ENCODE measurements at places on chromosomes 7 and 10.

DNA sequence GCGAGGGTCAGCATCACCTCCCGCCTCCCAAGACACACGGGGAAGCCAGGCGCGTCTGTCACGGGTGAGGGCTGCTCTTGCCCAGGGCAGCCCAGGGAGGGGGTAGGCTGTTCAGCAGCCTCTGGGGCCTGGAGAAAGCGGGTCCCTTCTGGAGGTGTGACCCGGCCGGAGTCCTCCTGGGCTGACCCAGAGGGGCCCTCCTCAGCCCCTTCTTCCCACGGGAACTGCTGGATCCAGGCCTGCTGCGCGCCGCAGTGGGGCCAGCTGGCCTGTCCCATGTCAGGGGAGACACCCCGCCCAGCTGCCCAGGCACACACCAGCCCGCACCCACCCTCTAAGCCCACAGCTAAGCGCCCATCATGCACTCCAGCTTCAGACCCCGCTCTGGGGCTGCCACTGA is 41.8 kb downstream of the INSIG1 start:
- no peak for DNase-seq

DNA sequence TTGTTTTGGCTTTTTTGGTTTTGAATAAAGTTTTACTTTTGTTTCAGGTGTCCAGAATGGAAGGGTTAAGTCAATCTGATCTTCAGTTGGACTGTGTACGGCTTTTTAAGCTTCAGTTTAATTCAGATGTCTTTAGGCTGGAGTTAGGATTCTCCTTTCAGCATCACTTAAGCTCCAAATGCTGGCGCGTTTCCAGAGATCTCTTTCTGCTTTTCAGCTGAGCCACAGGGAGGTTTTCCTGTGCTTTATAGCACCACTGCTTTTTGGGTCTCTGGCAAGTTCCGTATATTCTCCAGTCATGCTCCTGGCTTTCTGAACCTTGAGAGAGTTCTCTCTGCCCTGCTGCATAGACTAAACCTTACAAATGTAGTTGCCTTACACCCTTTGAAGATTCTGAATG is 60.0 kb downstream of the VTI1A start:
- DNase-seq = no peak

- no peak for DNase-seq
Observed at GRCh38 chr10:113410618-113411017, 142.2 kb upstream of the HABP2 start.

DNA sequence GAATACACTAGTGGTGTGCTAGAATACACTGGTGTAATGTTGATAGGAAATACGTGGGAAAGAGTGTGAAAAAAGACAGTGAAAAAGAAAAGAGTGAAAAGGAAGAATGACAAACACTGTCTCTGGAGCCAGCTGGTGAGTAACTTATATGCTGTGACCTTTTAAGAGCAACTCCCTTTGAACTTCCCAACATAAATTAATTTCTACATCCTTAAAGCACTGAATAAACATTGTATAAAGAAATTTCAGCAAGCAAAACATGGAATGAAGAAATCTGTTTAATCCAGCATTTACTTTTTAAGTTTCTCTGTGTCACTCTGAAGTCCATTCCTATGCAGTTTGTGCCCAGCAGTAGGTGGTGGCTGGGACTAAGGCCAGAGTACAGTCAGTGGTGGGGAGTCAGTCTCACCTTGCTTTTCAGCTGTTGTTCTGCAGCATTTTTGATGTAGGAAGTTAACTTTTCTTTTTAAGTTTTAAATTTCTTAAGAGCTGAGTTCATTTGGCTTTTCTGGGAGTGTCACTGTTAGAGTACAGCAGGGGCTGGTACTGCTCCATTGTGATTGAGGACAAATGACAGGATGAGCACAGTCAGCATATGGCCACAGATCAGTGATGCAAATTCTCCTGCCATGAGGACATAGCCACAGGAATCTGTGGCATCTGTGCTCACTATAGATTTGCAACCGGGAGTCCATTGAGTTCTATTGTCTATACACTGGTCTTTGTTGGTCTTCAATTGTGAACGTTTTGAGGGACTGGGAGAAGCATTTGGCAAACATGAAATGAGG is 321.8 kb downstream of the ZNF248 start:
- peak; percentile 9 for DNase-seq

DNA sequence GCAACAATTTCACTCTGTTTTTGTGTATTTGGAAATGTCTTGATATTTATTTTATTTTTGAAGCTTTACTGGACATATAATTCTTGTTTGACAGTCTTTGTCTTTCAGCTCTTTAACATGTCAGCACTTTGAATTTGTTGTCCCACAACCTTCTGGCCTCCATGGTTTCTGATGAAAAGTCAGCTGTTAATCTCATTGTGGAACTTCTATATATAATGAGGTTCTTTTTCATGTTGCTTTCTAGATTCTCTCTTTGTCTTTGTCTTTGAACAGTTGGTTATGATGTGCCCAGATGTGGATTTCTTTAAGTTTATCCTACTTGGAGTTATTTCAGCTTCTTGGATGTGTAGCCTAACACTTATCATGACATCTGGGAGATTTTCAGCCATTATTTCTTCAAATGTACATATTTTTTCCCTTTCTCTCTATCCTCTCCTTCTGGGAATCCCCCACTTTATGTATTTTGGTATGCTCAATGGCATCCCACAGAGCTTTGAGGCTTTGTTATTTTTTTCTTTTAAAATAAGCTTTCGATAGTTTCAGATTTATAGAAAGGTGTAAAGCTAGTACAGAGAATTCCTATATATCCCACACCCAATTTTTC is 9.5 kb upstream of the LMTK2 start:
- no peak for DNase-seq

DNA sequence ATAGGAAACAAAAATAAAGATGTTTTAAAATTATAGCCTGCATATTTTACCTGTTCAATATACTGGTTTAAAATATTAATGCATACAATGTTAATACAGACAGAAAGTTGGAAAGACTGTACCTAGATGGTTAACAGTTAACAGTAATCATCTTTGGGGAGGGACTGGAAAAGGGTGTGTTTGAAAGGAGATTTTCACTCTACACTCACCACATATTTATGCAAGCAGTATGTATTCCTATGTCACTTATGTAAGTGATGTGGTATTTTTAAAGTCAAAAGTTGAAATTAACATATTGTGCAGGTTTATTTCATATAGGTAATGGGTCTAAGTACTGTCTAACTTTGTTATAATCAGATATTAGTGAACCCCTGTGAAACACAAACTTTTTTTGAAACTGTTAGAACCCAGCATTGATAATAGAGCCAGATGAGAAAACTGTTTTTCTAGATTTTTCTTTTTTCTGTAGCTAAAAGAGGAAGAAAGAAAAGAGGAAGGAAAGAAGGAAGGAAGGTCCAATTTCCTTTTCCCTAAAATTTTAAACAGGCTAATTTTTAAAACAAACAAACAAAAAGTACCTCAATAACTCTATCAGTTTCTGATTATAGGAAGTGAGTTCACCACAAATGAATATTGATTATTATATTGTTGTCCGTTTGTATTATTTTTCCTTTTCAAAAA is 9.0 kb upstream of the STARD3NL start:
- no peak for DNase-seq

DNA sequence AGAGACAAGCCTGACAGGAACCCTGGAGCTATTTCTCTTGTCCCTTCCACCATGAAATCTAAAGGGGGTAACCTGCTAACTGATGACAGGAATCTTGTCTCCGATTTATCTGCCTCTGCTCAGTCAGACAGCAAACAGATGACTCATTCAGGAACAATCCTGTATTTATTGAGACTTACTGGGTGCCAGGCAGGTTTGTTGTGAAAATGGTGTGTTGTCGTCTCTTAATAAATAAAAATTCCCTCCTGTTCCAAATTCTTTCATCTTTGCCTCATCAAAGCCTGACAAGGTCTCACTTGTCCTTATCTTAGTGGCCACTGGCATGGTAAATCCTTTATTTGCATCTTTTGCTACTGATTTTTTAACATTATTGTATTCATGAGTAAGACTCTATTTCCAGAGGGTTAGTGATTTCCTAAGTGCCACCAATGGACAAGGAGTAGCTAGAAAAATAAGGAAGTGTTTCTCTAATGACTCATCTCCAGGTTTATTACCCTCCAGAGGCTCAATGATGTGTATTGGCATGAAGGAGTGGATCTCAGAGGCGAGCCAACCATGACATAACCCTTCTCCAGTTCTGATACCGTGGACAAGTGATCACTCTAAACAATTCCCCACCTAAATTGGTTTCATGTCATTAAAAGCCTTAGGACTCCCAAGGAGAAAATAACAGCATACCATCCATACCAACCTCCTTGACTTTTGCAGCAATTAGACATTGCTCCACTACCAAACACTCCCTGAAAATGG is 724.0 kb downstream of the GRID1 start:
- peak; percentile 84 for DNase-seq

DNA sequence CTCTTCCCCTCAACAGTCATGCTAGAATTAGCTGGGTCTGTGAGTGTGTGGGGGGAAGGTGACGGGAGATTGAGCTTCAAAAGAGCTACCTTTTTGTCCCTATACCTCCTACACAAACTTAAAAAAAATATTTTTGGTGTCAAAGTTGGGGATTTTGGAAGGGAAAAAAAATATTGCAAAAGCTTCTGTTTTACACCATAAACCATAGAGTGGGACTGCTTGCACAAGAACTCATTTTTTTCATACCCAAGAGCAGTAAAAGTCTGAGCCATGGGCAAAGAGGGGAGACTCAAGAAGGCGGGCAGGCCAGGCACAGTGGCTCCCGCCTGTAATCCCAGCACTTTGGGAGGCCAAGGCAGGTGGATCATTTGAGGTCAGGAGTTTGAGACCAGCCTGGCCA is 9.4 kb upstream of the ZDHHC4 start:
- DNase-seq = no peak

DNA sequence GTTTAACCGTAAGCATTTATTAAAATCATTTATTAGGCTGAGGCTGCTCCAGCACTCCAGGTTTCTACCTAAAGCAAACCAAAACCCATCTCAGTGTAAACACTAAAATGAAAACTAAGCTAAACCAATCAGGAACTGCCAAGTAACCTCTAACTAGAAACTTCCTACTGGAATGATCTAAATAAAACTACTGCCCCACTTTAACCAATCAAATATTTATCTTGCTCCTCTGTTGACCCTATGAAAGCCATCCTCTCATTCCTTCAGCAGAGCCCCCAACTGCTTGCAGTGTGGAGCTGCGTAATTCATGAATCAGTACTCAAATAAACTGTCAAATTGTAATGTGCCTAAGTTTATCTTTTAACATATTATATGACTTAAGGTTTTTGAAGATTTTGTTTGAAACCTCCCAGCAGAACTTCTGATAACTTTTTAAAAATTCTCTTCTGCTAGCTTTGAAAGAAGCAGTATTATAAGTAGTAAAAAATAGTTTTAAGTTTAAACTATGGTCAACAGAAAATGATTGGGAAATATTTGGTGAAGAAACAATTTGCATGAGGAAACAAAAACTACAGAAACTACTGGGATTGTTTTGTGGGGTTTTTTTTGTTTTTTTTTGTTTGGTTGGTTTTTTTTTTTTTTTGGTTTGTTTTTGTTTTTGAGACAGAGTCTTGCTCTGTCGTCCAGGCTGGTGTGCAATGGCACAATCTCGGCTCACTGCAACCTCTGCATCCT is 47.4 kb downstream of the GPR37 start:
- no peak for DNase-seq

GRCh38 chr10:34377833-34378232 is 437.3 kb downstream of the PARD3 start:
- DNase-seq = no peak

GRCh38 chr10:58104351-58104751 is 163.3 kb downstream of the IPMK start:
- peak; percentile 32 for DNase-seq

GRCh38 chr7:120052884-120053382 is 220.0 kb upstream of the KCND2 start:
- peak; percentile 89 for DNase-seq

GRCh38 chr10:52027055-52027705 is 286.9 kb upstream of the DKK1 start:
- DNase-seq = peak; percentile 66

GRCh38 chr7:6167587-6168476 is 104.6 kb downstream of the CYTH3 start:
- no peak for DNase-seq

GRCh38 chr10:110498087-110498981 is 627 bp downstream of the DUSP5 start:
- peak; percentile 70 for DNase-seq

GRCh38 chr10:95246582-95247051 is 44.2 kb downstream of the PDLIM1 start:
- DNase-seq = peak; percentile 78

DNA sequence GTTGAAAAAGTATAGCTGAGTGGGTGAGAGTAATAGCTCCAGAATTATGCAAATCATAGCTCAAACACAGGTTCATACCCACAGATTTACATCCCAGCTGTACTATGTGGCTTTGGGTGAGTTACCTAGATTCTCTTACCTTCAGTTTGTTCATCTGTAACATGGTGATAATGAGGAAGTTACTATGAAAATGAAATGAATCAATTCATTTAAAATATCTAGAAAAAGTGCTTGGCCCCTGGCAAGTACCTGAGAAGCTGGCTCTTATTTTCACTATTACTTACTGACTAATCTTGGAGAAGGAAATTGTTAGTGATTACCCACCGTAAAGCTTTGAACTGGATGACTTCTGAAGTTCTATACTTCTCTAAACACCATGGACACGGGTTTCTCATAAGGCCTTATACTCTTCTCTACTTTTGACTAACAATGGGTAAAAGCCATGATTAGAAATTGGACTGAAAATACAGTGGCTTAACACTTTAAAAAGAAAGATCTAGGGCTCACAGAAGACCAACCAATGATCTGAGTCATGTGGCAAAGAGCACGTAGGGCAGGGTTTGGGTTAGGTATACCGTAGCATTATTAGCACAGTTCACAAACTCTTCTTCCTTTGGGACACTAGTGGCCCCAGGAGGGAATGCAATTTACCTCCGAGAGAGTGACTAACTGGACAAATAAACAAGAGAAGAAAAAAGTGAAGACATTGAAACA is 149.2 kb downstream of the PLPP4 start:
- DNase-seq = no peak

- DNase-seq = peak; percentile 91
Observed at GRCh38 chr7:130387628-130388403, 7.5 kb downstream of the CPA1 start.

- no peak for DNase-seq
Observed at GRCh38 chr7:36138209-36138608, 14.8 kb upstream of the EEPD1 start.

DNA sequence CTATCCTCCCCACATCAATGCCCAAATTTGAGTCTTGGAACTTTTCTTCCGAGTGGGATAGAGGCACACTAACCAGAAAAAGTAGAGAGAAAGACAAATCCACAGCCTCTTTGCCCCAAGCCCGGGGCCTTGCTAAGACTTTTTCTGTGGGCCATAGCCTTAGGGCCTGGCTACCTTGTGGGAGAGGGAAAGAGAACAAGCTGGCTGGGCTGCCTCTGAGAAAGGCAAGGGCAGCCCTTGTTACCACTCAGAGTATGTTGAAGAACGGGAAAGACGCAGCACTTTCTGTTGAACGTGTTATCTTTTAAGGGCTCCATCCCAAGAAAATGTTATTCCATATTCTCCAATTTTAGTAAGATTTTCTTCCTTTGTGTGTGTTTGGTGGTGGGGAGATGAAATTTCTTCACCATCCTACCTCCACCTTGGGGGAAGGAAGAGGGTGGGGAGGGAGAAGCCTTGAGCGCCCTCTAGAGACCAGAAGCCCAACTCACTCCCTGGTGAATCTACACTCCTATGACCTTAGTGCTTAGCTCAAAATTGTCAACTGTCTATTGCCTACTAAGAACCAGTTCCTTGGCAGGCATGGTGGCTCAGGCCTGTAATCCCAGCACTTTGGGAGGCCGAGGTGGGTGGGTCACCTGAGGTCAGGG is 3.9 kb upstream of the NRF1 start:
- DNase-seq = peak; percentile 32
